ENCODE measurements at places on chromosomes 11 and 22.

GRCh38 chr11:95892892-95893570 is 30.9 kb downstream of the MTMR2 start:
- DNase-seq, result no peak

DNA sequence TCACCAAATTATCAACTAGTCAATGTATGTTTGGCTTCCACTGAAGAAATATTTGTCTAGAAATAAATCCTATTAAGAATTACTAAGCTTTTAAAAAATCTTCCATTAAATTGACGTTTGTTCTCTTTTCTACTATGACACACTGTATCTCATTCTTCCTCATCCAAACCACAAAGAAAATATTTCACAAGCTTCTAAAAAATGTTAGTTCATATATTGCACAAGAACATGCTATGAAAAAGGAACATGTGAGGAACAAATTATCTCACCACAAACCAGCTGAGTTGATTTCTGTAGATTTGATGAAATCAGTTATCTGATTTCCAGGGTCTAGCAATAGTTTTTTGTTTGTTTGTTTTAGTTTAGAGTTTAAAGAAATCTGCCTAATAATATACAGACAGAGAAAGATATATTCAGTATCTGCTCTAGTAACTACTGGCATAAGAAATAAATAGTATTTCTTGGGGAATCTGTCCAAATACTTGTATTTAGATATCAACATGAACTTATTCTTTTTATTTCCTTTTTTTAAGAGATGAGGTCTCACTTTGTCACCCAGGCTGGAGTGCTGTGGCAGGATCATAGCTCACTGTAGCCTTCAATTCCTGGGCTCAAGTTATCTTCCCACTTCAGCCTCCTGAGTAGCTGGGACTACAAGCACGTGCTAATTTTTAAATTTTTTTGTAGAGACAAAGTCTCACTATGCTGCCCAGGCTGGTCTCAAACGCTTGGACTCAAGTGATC is 161.7 kb downstream of the ATG16L2 start:
- no peak for DNase-seq

DNA sequence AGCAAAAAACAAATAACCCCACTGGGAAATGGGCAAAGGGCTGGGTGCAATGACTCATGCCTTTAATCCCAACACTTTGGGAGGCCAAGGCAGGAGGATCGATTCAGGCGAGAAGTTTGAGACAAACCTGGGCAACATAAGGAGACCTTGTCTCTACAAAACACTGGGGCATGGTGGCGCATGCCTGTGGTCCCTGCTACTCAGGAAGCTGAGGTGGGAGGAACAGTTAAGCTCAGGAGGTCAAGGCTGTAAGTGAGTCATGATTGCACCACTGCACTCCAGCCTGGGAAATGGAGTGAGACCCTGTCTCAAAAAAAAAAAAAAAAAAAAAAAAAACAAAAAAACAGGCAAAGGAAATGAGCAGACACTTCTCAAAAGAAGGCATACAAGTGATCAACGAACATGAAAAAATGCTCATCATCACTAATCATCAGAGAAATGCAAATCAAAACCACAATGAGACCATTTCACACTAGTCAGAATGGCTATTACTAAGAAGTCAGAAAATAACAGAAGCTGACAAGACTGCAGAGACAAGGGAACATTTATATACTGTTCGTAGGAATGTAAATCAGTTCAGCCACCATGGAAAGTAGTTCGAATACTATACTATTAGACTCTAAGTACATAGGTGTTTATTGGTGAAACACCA is 48.2 kb upstream of the SMCO4 start:
- DNase-seq, result no peak

GRCh38 chr11:78083021-78083420 is 3.4 kb upstream of the NDUFC2 start:
- no peak for DNase-seq

- DNase-seq, result no peak
These were observed 139.3 kb downstream of the CADM1 start for GRCh38 chr11:115364896-115365295.

DNA sequence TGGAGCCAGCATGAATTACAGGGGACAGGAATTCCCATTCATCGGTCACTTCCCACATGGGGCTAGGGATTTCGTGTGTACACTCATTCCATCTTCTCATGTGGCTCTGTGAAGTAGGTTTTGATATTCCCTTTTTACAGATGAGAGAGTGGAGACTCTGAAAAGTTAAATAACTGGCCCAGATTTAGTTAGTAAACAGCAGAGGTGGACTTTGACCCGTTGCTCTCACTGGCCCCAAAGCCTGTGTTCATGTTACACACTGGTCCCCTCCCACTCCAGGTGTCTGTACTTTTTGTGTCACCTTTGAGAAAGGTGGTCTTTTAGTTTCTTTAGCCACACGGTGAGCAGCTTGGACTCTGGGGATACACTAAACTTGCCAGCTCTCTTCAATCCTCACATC is 108.5 kb downstream of the MICAL2 start:
- DNase-seq, result no peak

DNA sequence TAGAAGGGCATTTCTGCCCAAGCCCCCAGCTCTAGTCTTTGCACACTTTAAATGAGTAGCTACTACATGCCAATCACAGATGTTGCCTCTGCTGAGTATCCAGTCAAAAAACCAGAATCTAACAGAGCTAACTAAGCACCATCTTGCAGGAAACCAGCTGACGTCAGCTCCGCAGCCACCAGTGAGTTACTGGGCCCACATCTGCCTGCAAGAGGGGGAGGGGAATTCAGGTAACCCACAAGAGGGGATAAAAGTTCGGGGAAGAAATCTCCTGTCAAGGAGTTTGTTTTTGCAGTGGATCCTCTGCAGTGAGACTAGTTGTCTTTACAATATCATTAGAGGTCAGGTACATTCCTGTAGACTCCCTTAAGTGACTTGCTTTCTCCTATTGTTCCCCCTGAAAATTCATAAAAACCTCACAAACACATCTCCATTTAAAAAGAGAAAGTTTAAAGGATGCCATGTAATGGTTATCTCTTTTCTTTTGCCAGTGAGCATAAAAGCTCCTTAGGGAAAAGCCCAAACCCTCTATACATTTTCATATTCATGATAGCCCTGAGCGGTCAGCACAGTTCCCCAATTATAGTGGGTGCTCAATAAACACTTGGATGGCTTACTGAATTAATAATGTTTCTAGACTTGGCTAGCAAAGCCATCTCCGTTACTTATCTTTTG is 9.3 kb downstream of the CD44 start:
- no peak for DNase-seq

DNA sequence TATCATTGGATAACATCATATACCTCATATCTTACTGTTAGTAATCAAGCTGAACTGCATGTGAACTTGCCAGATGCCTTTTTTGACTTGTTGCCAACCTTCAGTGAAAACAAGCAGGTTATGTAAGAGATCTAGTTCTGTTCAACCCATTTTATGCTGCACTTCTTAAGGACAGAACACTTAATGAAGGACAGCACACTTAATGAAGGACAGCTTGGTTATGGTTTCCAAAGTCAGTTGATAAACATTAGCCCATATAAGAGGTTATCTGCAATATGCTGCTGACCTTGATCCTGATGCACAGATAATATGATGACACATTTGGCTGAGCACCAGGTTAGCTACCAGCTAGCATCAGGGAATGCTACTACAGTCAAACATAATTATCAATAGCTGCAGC is 358.7 kb upstream of the PDGFD start:
- no peak for DNase-seq

- DNase-seq, result no peak
These were observed 2.2 kb downstream of the LAYN start for GRCh38 chr11:111542606-111543275.

DNA sequence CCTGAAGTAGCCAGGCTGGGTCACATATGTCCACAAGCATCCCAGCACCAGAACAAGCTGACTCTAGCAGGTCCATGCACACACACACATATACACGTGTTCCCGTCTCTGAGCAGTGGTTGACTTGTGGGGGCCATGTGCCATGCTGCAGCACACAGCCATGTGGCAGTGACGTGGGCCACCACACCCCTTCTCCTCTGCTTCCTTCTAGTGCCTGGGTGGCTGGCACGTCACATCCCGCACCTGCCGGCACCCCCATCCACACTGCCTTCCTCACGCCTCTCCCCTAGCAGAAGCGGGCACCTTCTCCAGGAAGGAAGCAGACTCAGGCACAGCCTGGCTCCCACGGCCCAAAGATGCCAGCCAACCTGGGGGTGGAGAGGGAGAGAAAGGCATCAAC is 9.5 kb downstream of the SYT7 start:
- DNase-seq, result no peak
